ENCODE measurements at places on chromosomes 3 and 15.
A peak's percentile ranks its signal among the peaks of the same experiment; 100 is the strongest.

GRCh38 chr3:69384326-69384725 lies 1.6 kb downstream of the FRMD4B start:
- DNase-seq, result no peak

- peak; percentile 75 for DNase-seq
These were observed 1.5 kb downstream of the ZIC1 start for GRCh38 chr3:147410526-147411237.

- no peak for DNase-seq
These were observed 18.5 kb downstream of the TNK2 start for GRCh38 chr3:195889870-195890295.

DNA sequence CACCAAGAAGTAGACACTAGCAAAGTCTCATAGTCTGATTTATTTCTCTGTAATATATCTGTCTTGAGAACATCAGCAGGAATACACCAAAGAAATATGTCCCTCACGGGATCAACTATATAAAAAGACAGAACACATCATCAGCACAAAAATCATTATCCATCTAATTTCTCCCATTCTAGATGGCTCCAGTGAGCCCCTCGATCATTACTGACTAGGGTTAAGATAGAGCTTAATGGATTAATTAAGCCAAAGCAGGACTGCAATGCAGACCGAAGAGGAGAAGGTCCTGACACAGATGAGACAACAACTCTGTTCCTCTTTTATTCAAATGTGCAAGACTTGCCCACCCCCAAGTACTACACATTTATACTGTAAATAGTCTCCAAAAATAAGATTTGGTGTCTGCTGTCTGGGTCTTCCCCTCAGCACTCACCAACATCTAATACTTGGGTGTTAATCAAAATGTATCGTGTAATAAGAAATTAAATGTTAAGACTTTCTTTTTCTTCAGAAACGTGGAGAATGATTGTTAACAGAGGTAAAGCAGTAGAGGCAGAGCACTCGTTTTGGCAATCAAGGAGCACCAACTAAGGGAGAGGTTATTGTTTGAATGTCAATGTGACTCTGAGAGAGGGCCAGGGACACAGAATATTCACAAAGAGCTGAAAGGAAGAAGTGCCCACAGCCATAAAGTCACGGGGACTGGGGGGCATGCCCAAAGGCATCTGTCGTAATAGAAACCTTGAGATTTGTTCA lies 133.6 kb downstream of the TIGIT start:
- DNase-seq, result no peak

DNA sequence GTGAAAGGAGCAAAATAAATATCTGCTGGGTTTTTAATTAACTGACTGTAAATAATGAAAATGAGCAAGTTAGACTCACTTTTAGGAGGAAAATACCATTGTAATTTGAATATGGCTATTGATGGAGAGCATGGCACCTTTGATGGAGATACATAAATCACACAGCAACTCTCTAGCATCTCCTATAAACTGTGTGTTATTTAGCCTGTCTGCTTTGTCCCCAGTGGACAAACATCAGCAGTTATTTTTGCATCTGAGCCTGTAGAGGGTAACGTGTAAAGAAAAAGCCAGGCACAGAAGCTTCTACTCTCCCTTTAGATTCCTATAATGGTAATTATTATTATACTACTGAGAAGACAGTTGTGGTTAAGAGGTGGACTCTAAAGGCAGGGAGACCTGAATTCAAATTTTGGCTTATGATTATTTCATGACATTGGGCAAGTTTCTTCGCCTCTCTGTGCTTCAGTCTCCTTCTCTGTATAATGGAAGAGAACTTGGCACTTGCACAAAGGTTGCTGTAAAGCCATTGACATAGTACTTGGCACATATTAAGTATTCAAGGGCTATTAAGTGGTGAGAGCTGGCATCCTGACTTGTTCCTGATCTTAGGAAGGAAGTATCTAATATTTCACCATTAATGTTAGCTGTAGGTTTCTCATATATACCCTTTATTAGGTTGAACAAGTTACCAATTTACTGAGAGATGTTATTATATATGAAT lies 289.5 kb upstream of the TRIM42 start:
- no peak for DNase-seq

GRCh38 chr3:189659571-189659970 lies 28.4 kb downstream of the TP63 start:
- no peak for DNase-seq

GRCh38 chr15:85619992-85620689 lies 174.6 kb downstream of the KLHL25 start:
- DNase-seq, result no peak

GRCh38 chr15:59918994-59919951 lies 84.8 kb upstream of the FOXB1 start:
- no peak for DNase-seq
